ENCODE measurements at places on chromosomes 3 and 15.

GRCh38 chr3:99286266-99286845, 352.0 kb upstream of the COL8A1 start:
- DNase-seq = no peak

DNA sequence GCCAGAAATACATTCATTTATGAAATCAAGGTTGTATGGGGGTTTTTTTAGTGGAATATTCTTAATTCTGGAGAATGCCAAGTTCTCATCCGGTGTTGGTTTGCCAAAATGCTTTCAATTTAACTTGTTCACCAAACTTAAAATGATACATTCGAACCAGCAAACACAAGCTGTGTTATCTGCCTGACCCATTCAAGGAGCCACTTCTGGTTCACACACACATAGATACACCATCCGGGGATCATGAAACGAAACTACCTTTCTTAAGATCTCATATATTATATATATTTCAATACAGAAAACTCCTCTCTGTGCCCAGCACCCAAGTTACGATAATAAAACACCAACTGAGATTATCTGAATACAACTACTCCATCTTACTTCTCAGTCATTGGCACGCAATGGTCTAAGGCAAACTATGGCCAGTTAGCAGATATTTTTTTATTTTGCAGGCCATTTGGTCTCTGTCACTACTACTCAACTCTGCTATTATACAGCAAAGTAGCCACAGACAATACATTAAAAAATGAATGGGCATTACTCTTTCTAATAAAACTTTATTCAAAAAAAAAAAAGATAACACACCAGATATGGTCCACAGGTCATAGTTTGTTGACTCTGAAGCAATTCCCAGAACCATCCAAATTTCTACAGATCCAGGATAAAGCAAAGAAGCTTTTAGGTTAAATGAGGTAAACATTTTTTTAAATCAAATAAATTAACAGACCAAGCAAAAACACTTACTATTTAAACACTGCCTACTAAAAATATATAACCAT, 89.6 kb downstream of the TBL1XR1 start:
- no peak for DNase-seq

GRCh38 chr15:99683000-99683670, 50.1 kb downstream of the LYSMD4 start:
- no peak for DNase-seq

DNA sequence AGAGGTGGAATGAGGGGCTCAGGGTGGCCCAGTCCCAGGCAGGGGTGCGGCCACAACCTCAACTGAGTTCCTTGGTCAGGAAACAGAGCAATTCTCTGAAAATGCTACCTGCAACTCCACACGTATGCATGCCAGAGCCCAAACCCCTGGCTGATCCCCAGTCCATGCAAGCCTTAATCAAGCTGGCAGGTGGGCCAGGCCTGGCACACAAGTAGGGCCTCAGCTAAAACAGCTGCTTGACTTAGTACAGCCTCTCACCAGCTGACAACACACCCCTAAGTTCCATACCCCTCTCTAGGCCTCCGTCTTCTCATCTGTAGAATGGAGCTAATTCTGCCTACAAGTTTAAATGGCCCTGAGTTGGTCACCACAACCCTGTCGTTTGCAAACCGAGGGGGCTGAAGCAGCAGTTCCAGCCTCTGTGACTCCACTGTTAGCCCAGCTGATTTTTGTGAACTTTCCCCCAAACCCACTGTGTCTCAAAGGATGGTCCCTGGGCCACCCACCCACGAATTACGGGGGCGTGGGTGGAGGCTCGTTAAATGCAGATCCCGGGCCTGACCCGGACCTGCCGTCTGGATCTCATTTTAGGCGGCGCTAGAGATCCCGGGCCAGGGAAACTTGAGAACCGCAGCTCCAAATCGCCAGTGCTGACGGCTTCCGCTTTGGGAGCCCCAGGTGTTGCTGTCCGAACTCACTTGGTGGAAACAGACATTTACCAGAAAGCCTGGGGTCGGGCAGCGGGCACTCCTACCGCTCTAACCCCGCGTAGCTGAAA, 927 bp downstream of the CHDH start:
- DNase-seq = peak; percentile 40

DNA sequence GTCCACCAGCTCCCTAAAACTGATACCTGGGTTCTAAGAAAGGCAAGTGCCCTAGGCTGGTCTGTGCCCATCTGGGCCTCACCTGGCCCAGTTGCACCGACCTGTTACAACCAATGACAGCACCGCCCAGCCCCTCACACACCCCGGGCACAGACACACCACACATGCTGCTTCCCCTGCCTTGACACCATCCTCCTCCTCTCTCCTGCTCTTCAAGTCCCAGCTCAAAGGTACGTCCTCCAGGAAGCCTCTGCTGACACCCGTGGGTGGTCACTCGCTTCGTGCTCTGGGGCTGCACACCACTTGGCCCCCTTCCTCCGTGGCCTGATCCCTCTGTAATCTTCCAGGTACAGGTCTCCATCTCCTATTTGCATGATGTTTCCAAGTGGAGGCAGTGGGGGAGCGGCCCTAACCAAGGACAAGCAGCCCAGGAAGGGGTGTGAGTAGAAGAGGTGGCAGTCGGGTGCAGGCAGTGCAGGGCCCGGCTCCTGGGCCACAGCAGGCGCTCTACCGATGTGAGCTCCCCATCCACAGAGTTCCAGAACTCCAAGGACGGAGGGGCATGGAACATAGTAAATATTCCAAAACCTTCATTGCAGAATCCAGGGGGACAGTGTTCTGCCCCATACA, 144.6 kb downstream of the NUP210 start:
- DNase-seq = no peak

DNA sequence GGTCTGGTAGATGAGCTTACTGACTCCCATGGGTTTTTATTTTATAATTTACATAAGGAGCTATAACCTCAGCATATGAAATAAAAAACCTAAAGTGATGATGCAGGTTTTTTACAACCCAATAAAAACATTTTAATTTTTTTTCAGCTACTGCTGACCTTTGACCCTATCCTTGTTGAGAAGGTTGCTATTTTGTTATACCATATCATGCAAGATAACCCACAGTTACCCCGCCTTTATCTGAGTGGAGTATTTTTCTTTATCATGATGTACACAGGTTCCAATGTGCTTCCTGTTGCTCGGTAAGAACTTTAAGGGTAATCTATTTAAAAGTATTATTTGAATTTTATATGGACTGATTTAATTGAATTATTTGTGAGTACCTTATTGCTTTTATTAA, 70.8 kb downstream of the DNAJC13 start:
- no peak for DNase-seq

DNA sequence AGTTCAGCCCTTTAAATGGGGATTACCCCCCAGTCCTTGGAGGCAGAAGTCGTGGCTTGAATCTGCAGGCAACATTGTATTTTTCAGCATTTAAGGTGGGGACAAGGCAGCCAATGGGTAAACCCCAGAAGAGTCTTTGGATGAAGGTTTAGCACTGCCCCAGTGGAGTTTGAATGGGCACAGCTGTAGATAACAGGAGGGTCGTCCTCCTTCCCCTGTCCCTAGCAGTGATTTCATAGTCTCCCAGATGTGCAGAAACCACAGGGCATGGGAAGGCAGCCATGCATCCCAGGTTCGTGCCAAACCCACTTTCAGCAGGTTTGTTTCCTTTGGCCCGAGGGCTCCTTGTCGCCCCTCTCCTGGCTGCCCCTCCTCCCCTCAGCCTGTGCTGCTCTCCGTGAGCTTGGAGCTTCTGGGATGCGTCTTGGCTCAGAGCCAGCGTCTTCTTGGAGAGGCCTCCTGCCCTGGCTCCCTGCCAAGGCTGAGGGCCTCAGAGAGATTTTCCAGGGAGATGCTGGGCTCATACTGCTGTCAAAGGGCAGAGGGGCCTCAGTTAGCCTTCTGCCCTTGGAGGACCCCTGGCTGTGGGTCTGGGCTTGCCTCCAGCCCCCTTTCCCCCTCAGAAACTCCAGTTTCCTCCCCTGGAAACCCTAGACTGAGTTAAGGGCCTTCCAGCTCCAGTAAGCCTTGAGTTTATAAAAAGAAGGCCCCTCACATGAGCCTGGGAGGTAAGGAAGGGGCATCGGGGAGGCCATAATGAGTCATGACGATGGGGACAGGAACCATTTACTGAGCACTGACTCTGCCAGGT, 48.9 kb upstream of the POLG start:
- DNase-seq = no peak

DNA sequence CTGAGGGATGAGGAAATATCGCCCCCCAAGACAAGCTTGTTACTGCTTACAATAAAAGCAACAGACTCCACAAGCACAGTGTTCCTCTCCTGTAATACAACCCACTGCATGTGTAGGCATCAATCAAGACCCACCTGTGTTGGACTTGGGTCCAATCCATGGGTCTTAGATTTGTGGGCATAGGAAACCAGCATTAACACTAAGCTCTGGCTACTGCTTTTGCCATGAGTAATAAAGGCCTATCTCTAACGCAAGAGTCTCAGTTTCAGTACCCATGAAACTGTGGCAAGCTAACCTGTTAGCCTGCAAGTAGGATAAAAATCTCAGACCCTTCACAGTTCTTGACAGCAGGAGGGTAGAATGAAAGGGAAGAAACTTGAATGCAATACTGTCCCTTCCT, 5.2 kb upstream of the EIF1B start:
- no peak for DNase-seq

GRCh38 chr3:124397088-124397487, 333.2 kb upstream of the UMPS start:
- no peak for DNase-seq

DNA sequence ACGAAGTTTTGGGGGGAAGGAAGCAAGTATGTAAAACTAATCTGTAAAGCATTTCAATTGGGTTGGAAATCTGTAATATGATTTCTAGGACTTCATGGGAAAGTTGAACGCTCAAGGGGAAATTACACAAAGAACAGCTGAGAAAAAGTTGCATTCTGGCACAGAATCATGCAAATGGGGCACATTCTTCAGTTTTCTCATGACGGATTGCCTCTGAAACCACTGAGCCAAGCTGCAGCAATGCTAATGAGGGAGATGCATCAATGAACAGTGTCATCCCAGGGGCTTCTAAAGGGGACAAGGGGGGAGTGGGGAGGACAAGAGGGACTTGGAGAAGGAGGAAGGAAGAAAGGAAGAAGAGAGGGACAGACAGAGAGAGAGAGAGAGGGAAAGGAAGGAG, 291.4 kb upstream of the ATP11B start:
- DNase-seq = no peak

- no peak for DNase-seq
Observed at GRCh38 chr3:72150634-72151412, 365.9 kb upstream of the PROK2 start.

GRCh38 chr3:171323938-171324536, 136.2 kb downstream of the TNIK start:
- DNase-seq = no peak

DNA sequence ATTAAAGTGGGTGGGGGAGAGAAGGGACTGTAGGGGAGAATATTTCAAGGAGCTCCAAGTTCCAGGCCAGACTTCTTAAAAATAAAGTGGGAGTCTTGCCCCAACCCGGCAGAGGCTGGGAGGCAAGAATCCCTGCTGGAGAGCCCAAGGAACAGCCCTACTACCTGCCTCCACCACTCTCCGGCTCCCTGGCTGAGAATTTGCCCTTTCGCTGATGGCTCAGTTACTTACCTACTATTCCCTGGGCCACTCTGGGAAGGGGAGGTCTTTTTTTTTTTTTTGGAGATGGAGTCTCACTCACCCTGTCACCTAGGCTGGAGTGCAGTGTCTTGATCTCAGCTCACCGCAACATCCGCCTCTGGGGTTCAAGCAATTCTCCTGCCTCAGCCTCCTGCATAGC, 15.5 kb downstream of the MYL3 start:
- DNase-seq = no peak

DNA sequence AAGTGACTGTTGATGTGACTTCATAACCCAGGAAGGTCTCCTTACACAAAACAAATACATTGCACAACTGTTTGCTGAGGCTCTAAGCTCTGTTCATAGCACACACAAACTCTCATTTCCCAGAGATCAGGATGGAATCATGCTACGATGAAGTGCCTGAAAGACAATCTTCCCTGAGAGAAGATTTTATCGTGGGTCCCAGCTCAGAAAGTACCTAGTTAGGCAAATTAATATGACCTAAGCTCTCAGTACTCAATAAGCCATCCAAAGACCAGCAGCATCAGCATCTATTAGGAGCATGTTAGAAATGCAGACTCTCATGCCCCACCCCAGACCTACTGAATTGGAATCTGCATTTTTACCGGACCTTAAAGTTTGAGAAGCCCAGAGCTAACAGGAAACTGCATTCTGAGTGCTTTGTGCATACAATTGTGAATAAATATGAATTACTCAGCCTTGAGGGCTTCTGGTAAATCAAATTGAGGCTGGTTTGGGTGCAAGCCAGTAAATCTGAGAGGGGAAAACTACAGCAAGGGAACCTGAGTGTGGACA, 161.5 kb upstream of the C2CD4B start:
- no peak for DNase-seq

DNA sequence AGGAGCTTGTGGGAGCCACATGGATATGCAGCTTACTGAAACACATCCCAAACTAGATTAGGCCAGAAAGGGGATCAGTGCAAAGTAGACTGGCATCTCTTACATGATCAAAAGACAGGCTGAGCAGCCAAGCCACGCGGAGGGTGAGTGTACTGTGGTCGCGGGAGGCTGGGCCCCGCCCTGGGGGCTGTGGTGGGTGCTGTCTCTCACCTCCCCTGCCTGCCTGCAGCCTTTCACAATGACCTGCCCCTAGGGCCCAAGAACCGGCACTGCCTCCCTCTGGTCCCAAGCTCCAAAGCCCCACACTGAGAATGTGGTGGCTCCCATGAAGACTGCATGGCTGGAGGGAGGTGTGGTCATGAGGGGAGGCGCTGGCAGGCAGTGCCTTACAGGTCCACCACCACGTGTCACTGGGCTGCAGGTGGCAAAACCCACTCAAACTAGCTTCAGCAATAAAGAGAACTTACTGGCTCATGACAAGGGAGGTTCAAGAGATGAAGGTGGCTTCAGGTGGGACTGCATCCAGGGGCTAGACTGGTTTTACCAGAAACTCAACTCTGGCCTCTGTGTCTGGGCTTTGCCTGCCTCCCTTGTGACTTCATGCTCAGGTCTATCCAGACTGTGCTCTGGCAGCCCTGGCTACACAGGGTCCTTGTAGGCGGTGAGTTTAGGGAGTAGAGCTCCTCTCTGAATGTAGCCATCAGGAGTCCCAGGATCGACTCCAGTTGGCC, 27.4 kb upstream of the PLXND1 start:
- no peak for DNase-seq

- no peak for DNase-seq
Observed at GRCh38 chr3:128679338-128679737, 28.7 kb upstream of the RPN1 start.

- DNase-seq = no peak
Observed at GRCh38 chr3:71579935-71580406, 3.6 kb downstream of the FOXP1 start.
